ENCODE measurements at places on chromosomes 5 and 9. TPM values are rescaled to one million over a fixed set of nuclear protein-coding genes. Genes with fewer than 3 reads are reported as not detected.

Gene SPARC
- 9.8 TPM for polyA plus RNA-seq

Gene MYOT
- 0.59 TPM for polyA plus RNA-seq

Gene RAPGEF6
- polyA plus RNA-seq: 14.5 TPM

Gene ITK
- 38.5 TPM for polyA plus RNA-seq

Gene PCDHB14
- not detected for polyA plus RNA-seq

Gene FABP6
- not detected for polyA plus RNA-seq

Gene TRIM14
- polyA plus RNA-seq: 35.9 TPM

Gene CER1
- not detected for polyA plus RNA-seq

Gene SPATA31D3
- polyA plus RNA-seq: not detected

Gene C9orf153
- polyA plus RNA-seq: not detected
